ENCODE measurements at places on chromosomes 1 and 21. TPM values are rescaled to one million over a fixed set of nuclear protein-coding genes. Genes with fewer than 3 reads are reported as not detected.

OR2T11 gene
- not detected for total RNA-seq

GPR25 gene
- total RNA-seq = not detected

CYP4B1 gene
- total RNA-seq = 0.32 TPM

C1orf159 gene
- 9.3 TPM for total RNA-seq

DCST2 gene
- total RNA-seq = 0.13 TPM

ADGRL4 gene
- 282 TPM for total RNA-seq

BARHL2 gene
- under 0.01 TPM for total RNA-seq

SMG5 gene
- total RNA-seq = 36.6 TPM

S100A5 gene
- not detected for total RNA-seq

ZNF593OS gene
- not detected for total RNA-seq

DNAJC28 gene
- 0.97 TPM for total RNA-seq

C8B gene
- total RNA-seq = not detected

KRTAP7-1 gene
- not detected for total RNA-seq

USH2A gene
- total RNA-seq = not detected

RAVER2 gene
- total RNA-seq = 5.4 TPM

CHTOP gene
- total RNA-seq = 20.4 TPM

COL24A1 gene
- total RNA-seq = not detected

OVAAL gene
- not detected for total RNA-seq

CLDN17 gene
- total RNA-seq = not detected

SH2D5 gene
- total RNA-seq = 1.4 TPM

GJC2 gene
- total RNA-seq = 4.9 TPM

MYOG gene
- not detected for total RNA-seq

LIN28A gene
- not detected for total RNA-seq

OR10Z1 gene
- not detected for total RNA-seq

DMRTA2 gene
- not detected for total RNA-seq

COL8A2 gene
- 1.8 TPM for total RNA-seq

SFN gene
- total RNA-seq = 0.16 TPM

RNF220 gene
- total RNA-seq = 43.2 TPM

KANK4 gene
- not detected for total RNA-seq

CRYAA gene
- not detected for total RNA-seq

TSPEAR gene
- 0.19 TPM for total RNA-seq

TMEM9 gene
- total RNA-seq = 33.7 TPM

WNT2B gene
- 4.1 TPM for total RNA-seq

FAM72B gene
- total RNA-seq = 2.3 TPM

VWA1 gene
- total RNA-seq = 34.7 TPM

OR6K3 gene
- not detected for total RNA-seq

ACTL8 gene
- not detected for total RNA-seq

KRTAP13-1 gene
- not detected for total RNA-seq

DCDC2B gene
- total RNA-seq = not detected

BSND gene
- total RNA-seq = not detected

CFHR1 gene
- total RNA-seq = not detected

CELA3A gene
- total RNA-seq = not detected

CALML6 gene
- total RNA-seq = 0.32 TPM

CFH gene
- 12.6 TPM for total RNA-seq

TMPRSS3 gene
- not detected for total RNA-seq

AMY1A gene
- total RNA-seq = not detected

CLCNKB gene
- under 0.01 TPM for total RNA-seq

HIVEP3 gene
- total RNA-seq = 2.1 TPM

CFAP107 gene
- total RNA-seq = not detected

All from bladder microvascular endothelial cell (primary cell).